ENCODE measurements at places on chromosomes 11 and 22.

DNA sequence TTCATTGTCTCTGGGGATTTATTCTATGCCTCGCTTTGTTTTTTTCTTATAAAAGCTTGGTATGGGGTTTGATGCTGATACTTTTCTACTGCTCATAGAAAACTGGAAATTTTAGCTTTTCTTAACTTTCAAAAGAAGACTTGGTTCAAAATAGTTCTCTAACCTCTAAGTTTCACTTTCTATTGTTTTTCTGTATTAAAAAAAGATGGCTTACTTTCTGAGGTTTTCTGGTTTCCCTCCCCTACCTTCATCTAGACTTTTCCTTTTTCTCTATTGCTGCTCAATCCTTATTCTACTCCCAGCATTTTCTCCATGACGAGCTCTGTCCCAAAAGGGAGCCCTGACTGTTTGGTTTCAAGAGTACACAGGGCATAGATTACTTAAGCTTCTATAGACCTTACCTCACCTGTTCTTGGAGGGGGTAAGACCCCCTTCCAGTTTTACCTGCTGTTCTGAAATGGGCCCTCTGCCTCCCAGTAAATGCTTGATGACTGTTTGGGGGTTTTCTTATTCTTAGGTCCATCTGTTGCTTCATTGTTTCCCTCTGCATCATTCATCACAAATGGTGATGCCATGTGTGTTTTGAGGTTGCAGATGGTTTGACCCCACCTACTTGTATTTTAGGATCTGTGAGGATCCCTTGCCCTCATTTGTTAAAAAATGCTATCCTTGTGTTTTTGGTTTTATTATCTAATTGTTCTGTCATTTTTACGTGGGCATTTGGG lies 29.5 kb downstream of the DNHD1 start:
- no peak for DNase-seq

DNA sequence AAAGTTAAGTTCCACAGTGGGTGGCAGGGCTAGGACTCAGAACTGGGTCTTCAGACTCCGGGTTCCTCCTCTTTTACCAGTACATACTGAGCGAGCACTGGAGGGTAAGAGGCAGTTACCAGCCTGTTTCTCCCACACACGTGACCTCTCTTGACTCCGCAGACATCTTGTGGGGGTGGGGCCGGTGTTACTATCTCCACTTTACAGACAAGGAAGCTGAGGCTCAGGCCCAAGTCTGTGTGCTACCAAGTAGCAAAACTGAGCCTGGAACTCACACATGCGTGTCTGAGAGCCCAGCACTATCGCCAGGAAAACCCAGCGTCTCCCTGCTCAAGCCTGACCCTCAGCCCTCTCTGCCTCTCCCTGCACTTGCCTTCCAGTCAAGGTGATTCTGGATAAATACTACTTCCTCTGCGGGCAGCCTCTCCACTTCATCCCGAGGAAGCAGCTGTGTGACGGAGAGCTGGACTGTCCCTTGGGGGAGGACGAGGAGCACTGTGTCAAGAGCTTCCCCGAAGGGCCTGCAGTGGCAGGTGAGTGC lies 16.0 kb upstream of the SMIM35 start:
- no peak for DNase-seq

DNA sequence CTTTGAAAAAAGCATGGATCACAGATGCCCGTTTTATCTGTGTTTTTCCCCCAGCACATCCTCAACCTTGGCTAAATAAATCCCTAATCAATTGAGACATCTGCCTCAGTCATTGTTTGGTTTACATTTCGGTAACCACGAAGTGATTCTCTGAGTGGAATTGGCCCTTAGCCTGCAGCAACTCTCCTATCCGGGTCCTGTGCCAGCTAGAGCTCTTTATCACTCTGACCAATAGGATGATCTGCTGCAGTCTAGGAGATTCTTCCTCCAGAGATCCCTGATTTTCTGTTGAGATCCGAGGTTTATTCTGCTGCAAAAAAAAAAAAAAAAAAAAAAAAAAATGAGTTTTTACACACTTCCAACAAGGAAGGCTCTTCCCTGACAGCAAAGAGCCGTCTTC lies 137.3 kb downstream of the KCNA4 start:
- no peak for DNase-seq

- no peak for DNase-seq
Measured at GRCh38 chr11:34298871-34299270, 58.9 kb downstream of the ABTB2 start.

GRCh38 chr22:50046481-50047245 lies 11.4 kb downstream of the TTLL8 start:
- no peak for DNase-seq

- no peak for DNase-seq
Measured at GRCh38 chr11:118845369-118845768, 38.3 kb upstream of the CXCR5 start.

DNA sequence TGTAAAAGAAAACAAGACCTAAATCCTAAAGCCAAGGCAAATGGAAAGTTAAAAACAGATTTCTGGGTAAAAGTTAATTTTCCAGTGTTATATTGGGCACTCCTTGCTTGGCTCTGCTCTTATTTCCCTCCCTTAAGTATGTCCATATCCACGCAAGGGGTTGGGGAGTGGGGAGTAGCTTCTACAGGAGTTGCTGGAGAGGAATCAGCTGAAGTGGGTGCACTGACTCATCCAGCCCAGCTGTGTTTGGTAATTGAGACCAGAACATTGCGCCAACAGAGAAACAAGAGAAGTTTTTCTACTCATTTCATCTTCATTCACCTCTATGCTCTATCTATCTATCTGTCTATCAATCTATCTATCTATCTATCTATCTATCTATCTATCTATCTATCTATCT lies 298.4 kb upstream of the PDGFD start:
- DNase-seq: no peak

DNA sequence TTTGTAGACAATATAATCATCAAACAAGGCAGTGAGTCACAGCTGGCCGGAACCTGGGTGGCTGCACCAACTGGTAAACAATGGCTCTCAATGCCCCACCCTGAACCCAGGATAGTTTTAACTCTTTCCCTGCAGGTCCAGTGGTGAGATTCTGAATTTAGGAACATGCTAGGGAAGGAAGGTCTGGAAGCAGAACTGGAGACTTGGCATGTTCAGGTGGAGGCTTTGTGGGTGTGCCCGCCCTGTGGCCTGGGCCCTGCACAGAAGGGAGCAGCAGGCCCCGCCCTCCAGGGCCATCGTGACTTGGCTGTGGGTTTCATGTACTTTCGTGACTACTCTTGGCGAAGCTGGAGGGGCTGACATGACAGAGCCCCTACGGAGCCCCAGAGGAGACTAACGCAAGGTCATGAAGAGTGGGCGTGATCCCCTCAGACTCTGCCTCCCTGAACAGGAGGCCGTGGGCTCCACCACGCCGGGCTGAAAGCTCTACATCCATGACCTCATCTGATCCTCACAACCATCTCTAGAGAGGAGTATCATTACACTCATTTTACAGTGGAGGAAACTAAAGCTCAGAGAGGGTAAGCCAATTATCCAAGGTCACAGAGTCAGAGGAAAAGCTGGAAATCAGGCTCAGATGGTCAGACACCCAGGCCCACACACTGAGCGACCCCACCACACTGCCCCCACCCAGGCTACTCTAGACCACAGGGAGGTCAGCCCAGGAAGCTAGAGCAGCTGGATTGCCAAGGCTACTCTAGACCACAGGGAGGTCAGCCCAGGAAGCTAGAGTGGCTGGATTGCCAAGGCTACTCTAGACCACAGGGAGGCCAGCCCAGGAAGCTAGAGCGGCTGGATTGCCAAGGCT lies 27.3 kb downstream of the MAFF start:
- DNase-seq: peak; percentile 23

DNA sequence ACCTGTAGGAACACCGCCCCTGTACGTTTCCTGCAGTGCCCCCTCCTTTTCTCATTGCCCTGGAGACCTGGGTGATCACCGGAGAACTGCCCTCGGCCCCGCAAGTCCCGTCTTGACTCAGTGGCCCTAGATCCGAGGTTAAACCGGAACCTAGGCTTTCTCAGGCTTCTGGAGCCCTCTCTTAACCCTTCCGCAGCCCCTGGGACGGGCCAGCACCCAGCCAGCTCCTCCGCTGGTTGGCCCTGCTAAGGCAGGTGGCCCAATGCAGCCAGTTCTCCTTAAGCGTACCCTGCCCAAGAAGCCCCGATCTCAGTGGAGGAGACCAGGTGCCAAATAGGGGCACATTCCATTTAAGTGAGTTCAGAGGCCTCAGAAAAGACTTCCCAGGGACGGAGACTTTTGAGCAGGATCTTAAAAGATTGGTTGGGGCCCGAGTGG lies 776 bp downstream of the NLRX1 start:
- no peak for DNase-seq

GRCh38 chr22:45096256-45096907 lies 67.3 kb upstream of the NUP50 start:
- DNase-seq: peak; percentile 23

DNA sequence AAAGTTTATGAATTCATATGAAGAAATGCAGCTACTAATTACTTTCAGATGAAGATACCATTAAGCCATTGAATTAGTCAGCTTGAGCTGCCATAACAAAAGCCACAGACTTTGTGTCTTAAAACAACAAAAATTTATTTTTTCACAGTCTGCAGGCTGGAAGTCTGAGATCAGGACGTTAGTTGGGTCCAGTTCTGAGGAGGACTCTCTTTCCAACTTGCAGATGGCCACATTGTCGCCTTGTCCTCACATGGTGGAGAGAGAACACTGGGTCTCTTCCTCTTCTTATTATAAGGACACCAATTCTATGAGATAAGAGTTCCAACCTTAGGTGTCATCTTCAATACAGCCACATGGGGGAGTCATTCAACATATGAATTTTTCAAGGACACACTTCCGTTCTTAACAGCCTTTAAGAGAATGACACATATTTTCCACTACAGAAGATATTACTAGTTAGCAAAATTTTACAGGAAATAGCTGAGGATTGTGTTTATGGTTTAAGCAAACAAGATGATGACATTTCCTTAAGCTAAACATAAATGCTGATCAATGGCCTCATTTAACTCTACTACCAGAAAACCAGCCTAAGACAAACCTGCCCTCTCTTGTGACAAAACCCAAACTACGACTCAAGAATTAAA lies 56.0 kb downstream of the DCUN1D5 start:
- DNase-seq: peak; percentile 63

- DNase-seq: peak; percentile 52
Measured at GRCh38 chr11:44927174-44927661, 23.5 kb downstream of the TP53I11 start.

Measured in CD4-positive, alpha-beta T cell treated with Interleukin-6 at 100 ng/mL for 8 hours (primary cell).